ENCODE measurements at places on chromosomes 5 and 9.

DNA sequence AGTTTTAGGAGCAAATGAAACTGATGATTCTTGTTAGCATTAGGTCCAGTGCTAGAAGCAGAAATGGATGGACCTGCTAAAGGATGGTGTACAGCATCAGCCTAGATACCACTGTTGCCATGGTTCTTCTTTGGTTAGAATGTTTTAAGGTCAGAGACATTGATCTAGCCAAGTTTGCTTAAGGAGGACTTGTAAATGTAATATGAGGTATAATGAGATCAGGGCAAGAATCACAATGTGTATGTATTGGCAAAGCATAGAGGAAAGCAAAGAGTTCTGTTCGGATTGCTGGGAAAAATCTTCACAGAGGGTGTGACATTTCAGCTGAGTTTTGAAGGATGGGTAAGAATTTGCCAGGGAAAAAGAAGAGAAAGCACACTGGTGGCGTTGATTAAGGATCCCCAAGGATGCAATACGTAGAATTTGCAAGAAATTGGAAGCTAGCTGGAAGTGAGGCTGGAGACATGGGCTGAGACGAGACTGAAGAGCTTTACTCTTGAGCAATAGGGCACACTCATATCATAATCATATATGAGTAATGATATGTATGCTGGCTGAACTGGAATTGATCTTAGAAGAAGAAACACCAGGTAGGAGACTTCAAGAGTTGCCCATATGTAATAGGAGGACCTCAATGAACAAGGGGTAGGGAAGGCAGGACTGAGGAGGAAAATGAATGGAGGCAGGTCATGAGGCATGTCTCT, 102.0 kb downstream of the ZNF462 start:
- H3K27me3 ChIP-seq, result no peaks in the 10 kb centered on the region
- DNase-seq, result no peak
- H3K36me3 ChIP-seq, result no peaks in the 10 kb centered on the region
- H3K27ac ChIP-seq, result no peak overlapping the region
- no peak overlapping the region for H3K4me3 ChIP-seq

DNA sequence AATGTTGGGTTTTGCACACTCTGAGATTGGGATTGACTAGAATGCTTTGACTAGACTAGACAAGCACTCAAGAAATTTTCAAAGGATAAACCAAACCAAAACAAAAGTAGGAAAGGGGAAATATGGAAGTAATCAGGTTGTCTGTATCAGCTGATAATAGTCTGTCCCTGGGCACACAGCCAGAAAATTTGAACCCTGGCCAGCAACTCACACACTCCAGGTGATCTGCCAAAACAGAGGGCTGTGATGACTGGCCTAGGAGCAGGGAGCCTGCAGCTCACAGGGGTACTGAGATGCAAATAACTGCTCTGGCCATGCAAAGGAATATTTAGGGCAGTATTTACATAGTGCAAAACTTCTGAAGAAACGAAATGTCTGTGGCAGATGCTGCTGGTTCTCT, 112.3 kb upstream of the SMIM23 start:
- no peak overlapping the region for H3K27ac ChIP-seq
- no peak for DNase-seq
- no peaks in the 10 kb centered on the region for H3K36me3 ChIP-seq
- no peaks in the 10 kb centered on the region for H3K4me1 ChIP-seq

DNA sequence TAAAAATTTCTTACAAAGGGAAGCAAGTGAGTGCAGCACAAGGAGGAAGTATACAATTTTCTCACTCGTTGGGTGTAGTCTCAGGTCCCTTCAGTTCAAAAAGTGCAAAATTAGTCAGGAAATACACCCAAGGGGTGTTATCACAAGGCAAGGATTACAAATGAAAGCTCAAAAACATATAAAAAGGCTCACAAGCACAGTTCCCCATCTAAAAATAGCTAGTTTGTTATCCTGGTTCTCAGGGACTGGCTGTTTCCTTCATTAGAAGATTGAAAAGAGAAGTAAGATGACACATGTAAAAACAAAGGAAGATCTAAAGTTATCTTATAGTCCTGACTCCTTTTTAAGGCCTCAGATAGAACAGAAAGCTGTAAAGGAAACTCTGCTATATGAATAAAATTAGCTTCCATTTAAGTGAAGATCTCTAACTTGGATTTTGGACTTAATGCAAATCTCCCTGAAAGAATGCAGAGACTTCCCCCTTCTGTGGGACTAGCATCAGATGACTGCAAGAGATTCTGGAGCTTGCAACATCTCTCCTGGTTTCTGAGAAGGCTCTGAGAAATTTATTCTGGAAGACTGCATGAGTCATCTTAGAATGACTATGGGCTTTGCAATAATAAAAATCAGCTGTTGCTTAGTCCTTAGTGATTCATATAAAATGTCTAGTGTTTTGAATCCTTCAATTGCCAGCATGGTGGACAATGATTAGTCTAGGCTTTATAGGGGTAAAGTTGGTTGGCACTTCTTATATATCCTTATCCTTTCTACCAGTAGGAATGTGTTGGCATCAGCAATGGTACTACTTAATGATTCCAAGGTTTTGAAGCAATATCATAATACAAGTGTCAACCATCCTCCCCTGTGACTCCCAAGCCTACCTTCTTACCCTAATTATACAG, 25.4 kb downstream of the DAB2 start:
- peak overlapping the region; percentile 74 for H3K27ac ChIP-seq
- H3K4me3 ChIP-seq, result peak overlapping the region; percentile 5
- no peaks in the 10 kb centered on the region for H3K27me3 ChIP-seq
- peaks cover 20% of the 10 kb centered on the region for H3K4me1 ChIP-seq

- H3K4me1 ChIP-seq, result no peaks in the 10 kb centered on the region
- no peak overlapping the region for H3K27ac ChIP-seq
These were observed 490.2 kb downstream of the EBF1 start for GRCh38 chr5:158609333-158610050.

DNA sequence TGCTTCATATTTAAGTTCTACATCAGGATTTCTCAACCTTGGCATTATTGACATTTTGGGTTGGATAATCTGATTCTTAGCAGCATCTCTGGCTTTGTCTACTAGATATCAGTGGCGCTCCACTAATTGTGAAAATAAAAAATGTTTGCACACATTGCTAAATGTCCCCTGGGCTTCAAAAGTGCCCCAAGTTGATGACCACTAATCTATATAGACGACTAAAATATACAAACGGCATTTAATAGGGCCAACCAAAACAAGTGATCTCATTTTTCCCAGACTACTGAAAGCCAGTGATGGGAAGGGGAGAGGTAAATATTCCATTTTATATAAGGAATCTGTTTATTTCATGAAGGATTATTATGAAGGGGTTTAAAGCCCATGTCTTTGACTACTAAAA, 118.6 kb downstream of the HOMER1 start:
- DNase-seq, result no peak
- H3K27ac ChIP-seq, result no peak overlapping the region
- no peaks in the 10 kb centered on the region for H3K27me3 ChIP-seq

GRCh38 chr5:127046343-127047072, 16.1 kb upstream of the MARCHF3 start:
- no peak overlapping the region for H3K4me3 ChIP-seq
- no peak for DNase-seq
- no peaks in the 10 kb centered on the region for H3K27me3 ChIP-seq
- no peaks in the 10 kb centered on the region for H3K4me1 ChIP-seq
- H3K27ac ChIP-seq, result no peak overlapping the region

Data from common myeloid progenitor, CD34-positive (primary cell).